ENCODE measurements at places on chromosomes 4 and X.

- no peak for DNase-seq
Measured at GRCh38 chr4:177546745-177547144, 104.5 kb upstream of the AGA start.

DNA sequence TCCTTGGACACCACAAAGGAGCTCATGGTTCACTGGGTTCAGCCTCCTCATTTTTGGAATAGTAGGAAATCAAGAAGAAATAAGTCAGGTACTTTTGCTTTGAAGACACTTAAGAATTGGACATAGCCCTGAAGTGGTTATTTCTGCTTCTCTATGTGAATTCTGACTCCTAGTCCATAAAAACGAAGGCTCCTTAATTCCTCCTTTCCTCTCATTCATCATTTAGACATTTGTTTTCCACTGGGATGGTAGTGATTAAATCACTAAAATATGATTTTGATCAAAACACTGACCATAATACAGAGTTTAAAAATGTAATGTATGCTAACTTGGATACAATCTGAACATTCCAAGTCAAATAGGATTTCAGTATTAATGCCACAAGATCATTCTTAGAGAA, 34.7 kb upstream of the CYP2U1 start:
- DNase-seq: no peak

GRCh38 chr4:6297266-6297815, 27.7 kb downstream of the WFS1 start:
- DNase-seq: no peak

DNA sequence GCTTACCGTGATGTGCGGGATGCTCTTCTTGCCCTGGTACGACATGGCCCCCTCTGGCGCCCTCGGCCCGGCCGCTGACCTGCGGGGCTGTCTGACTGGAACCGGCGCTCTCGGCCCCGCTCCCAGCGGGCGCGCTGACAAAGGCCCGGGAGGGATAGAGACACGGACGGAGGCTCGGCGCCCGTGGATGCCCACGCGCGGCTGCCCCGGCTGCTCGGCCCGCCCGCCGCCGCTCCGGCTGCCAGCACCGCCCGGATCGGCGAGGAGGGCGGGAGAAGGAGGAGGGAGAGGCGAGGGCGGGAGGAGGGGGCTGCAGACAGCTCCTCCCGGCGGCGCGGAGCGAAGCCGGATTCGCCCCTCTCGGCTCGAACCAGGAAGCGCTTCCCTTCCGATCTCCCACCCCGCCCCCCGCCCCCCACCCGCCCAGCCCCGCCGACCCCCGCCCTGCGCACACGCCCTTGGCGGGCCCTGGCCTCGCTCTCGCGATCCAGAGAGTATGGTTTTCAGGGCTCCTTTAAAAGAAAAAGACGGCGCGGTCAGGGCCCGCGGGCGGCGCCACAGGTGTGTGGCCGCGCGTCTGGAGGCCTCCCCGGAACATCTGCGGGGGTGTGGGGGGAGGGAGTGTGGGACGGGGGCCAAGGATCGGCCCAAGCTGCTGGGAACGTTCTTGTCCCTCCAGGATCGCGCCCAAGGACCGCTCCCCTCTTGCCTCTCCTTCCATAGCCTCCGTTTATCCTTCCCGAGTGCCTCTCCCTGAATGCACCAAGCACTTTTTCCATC, 4.5 kb downstream of the CRMP1 start:
- no peak for DNase-seq

- no peak for DNase-seq
Measured at GRCh38 chr4:46390355-46391058, 579 bp upstream of the GABRA2 start.

DNA sequence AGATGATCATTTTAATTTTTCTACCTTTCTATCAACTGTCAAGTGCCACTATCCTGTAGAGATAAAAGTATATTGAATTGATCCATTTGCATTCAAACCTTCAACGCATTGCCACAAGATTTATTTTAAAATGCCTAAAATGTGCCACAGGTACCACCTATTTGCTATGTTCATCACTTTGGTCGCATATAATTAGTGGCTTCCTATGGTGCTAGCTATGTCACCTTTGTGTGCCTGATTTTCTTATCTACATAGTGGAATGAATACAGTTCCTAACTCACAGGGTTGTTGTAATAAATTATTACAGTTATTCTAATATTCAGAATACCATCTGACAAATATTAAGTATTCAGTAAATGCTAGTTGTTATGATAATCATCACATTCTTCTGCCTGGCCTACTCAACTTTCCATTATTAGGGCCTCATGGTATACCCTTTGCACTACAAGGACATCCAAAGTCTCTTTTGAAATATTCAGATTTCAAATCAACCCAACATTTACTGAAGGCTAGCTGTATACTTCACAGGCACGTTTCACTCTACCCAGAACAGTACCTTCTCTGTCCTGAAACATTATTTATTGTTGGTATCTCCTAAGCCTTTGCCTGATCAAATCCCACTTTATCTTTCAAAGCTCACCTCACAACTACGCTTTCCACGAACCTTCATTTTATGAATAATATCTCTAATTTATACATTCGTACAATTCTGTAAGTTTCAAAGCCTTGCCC, 62.4 kb downstream of the ANXA10 start:
- no peak for DNase-seq

GRCh38 chr4:169379688-169380087, 108.9 kb upstream of the SH3RF1 start:
- no peak for DNase-seq

DNA sequence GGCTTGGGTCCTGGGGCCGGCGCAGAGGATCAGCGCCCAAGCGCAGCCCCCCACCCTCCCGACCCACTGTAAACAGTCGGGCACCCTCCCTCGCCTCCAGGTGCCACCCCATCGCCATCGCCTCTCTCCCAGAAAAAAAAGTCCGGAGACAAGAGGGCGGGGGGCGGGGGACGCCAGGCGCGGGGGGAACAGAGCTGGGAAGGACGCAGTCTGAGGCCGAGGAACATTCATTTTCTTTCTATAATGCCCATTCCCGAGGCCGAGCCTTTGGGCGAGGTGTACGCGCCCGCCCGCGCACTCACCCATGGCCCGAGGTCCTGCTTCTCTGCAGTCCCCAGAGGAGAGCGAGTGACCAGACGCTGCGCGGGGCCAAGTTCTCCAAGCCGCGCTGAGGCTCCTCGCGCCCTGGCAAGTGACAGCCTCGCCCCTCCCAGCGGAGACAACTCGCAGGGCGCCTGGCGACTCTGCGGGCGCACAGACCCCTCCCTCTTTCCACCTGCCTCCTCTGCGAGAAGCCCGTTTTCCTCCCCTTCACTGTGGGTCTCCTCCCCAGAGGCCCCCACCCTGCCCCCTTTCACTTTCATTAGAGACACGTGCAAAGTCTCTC, 63.5 kb upstream of the WDR17 start:
- DNase-seq: peak; percentile 10

GRCh38 chr4:151799417-151800012, 38.7 kb upstream of the GATB start:
- DNase-seq: no peak

- DNase-seq: no peak
Measured at GRCh38 chr4:144223149-144223548, 82.6 kb upstream of the GYPA start.

DNA sequence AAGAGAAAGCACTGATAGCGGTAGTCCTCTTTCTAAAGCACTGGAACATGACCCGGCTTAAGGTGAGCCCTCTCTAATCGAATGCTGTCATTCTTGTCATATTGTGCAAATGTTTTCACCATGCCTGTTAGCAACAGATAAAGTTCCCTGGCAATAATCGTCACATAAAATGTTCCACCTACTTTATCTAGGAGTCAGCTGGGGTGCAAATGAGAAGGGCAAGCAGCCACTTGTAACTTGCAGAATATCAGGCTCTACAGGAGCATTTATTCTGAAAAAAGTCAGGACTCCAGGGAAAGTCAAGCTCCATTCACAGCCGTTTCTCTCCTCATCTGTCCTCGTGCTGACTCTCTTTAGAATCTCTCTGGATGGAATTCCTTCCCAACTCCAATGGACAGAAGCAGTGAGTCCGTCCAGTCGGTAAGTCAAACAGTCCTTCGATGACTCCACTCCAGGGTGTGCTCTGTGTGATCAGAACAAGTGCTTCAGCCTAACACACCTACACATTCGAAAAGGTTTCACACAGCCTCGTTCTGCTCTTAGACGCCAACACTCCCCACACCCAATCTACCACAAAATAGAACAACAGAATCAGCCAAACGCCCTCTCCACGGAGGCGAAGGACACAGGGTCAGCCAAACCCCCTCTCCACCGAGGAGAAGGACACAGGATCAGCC, 101.7 kb upstream of the FRG1 start:
- DNase-seq: no peak

DNA sequence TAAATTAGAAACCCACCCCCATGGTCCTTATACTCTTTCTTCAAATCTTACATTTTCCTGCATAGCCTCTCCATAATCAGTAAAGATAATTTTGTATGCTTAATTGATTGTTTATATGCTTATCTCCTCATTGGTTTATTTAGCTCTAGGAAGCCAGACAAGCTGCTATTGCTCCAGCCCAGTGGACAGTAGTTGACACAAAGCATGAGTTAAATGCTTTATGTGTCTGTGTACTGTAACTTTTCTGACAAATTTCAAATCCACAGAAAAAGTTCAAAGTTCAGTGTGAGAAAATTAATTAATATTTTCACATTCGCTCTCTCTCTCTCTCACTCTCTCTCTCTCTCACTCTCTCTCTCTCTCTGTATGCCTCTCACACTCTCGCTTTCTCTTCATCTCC, 181.7 kb downstream of the GABRB1 start:
- no peak for DNase-seq

GRCh38 chr4:108047199-108047598, 57.5 kb downstream of the HADH start:
- no peak for DNase-seq

DNA sequence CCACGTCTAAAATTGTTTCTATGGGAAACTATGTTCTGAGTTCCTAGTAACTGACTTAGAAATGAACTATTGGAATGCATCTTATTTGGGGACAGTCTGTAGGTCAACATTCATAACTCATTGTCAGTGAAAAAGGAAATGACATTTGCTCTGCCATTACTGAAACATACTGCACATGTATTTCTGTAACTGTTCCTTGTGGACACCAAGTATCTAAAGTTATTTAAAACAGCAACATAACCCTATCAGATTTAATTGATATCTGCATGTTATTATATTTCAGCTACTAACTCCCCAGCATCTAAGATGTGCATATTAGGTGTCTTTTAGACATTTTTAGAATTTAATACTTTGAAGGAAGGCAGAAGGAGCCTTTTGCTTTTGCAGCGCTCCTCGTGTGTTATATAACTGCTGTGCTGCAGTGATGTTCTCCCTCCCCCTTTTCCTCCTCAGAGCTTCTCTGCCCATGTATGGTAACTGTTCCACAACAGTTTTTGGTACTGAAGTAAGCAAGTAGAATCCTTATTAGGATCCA, 37.2 kb upstream of the TMEM131L start:
- DNase-seq: no peak

- peak; percentile 12 for DNase-seq
Measured at GRCh38 chr4:33060674-33061542, 2340.7 kb downstream of the PCDH7 start.

DNA sequence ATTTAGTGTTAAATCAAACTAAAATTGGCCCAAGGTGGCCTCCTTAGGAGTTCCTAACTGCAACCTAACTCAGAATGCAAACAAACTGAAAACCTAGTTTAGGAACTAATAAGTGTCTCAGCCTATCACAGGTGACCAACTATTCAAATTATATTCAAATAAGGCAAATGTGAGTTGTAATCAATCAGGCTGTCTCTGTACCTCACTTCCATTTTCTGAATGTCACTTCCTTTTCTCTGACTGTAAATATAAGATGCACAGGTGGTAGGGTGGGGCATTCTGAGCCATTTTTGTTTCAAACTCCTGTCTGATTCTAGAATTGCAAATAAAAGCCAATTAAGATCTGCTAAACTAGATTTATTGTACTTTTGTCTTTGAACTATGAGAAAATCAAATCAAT, 401.5 kb downstream of the PPP3CA start:
- DNase-seq: no peak

GRCh38 chr4:152708796-152709195, 29.0 kb upstream of the TMEM154 start:
- DNase-seq: no peak

DNA sequence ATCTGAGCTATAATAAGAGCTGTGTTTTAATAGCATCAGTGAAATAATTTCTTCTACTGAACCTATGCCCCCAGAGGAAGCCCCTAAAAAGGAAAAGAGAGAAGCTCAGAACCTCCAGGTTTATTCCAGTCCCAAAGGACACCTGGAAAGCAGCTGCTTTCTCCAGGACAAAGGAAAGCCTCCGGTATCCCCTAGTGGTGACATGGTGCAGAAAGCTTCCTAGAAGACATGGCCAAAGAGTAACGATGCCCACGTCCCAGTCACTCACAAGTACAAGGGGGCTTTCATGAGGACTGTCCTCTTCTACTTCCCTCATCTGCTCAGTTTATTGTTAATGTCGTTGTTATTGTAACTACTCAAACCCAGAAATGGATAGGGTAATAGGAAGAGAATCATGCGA, 343.9 kb downstream of the UNC5C start:
- DNase-seq: no peak

DNA sequence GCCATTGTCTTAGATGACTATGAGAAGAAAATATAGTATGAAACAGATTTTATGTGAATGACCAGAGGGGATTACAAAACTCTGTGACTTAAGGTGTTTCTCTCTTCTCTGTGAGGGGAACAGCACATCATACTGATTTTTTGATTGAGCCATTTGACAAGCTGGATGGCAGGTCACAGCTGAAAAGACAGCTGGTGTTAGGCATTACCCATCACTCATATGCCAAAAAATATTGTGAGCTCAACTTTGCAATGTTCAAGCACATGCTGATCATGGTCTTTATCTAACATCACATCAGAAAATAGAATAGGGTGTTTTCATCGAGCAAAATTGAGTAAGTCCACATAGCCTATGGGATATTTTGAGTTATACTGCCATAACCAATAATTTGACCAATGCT, 86.7 kb upstream of the TECRL start:
- no peak for DNase-seq

GRCh38 chr4:168174308-168174707, 82.0 kb downstream of the ANXA10 start:
- no peak for DNase-seq

- no peak for DNase-seq
Measured at GRCh38 chr4:16608123-16608522, 290.3 kb downstream of the LDB2 start.

- no peak for DNase-seq
Measured at GRCh38 chr4:26039639-26040359, 125.8 kb downstream of the SMIM20 start.

DNA sequence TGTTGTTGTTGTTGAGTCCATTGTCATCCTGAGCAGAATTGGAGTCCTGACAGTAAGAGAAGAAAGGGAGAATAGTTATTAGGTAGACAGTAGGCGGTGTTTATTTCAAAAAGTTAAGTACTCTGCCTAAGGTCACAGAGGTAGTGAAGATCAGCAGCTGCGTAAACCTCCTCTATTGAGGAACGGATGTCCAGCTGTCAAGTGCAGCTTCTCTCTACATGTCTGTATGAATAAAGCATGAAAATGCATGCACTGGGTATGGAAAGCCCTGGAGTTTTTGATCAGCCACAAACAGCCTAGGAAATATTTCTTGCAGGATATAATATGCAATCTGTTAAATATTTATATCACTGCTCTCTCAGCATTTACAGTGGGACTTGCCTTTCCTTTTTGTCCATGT, 109.4 kb upstream of the CBLL2 start:
- DNase-seq: no peak

- DNase-seq: no peak
Measured at GRCh38 chr4:168900080-168900479, 110.0 kb downstream of the CBR4 start.

All from mucosa of gallbladder (tissue), 1 donor.